Stimulated activated naive CD4-positive, alpha-beta T cell (primary cell): ENCODE measurements at places on chromosomes 4 and X.
A peak's percentile ranks its signal among the peaks of the same experiment; 100 is the strongest.

DNA sequence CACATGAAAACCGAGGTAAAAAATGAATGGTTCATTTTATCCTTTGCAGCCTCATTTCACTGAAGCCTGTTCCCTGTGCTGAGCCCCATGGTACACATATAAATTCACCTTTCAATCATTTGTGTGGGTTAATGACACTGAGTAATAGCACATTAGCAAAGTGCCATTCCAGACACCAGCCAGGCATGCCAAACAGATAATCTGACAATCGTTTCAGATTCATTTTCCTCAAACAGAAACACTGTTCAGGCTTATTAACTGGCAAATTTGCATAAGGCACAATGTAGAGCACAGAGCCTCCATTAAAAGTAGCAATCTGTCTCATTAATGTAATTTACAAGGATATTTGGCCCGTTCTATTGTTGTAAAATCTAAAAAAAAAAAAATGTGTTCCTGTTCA is 76.2 kb downstream of the UNC5C start:
- DNase-seq, result no peak

DNA sequence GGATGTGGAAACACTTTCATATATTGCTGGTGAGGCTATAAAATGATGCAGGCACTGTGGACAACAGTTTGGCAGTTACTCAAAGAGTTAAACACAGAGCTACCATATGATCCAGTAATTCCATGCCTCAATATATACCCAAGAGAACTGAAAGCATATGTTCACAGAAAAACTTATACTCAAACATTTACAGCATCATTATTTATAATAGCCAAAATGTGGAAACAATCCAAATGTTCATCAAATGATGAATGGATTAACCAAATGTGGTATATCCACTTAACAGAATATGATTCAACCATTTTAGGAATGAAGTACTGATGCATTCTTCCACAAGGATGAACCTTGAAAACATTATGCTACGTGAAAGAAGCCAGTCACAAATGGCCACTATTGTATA is 603.8 kb downstream of the IQCM start:
- DNase-seq, result no peak

DNA sequence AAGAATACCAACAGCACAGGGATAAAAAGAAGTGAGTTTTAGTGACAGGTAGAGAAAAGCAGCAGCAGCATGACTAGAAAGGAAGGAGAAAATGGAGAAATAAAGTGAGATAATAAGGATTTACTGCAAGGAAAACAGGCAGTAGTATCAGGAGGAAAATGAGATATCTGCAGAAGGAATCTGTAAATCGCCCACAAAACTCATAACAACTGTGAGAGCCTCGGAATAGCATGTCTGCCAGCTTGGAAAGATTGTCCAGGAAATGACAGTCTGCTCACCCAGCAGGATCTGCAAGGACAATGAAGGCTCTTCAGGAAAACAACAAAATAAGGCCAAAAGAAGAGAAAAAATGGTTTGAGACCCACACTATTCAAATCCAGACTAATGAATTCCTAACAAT is 47.4 kb downstream of the CXXC4 start:
- no peak for DNase-seq

DNA sequence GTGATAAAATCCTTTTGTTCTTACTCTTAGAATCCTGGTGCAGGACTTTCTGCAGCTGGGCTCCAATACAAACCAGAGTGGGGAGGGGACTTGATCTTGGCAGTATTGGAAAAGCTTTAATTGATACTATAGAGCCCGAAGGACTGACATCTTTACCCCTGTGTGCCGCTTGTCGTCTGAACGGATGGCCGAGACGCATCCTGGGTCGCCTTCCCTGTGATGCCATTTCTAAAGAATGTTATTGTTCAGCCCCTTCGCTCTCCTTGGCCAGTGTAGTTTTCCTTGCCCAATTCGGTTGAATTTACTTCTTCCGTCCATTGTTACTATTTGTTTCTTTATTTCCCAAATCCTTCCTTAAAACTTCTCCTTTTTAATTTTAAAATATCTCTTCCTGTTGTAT is 80.9 kb downstream of the CLDN34 start:
- DNase-seq, result no peak

DNA sequence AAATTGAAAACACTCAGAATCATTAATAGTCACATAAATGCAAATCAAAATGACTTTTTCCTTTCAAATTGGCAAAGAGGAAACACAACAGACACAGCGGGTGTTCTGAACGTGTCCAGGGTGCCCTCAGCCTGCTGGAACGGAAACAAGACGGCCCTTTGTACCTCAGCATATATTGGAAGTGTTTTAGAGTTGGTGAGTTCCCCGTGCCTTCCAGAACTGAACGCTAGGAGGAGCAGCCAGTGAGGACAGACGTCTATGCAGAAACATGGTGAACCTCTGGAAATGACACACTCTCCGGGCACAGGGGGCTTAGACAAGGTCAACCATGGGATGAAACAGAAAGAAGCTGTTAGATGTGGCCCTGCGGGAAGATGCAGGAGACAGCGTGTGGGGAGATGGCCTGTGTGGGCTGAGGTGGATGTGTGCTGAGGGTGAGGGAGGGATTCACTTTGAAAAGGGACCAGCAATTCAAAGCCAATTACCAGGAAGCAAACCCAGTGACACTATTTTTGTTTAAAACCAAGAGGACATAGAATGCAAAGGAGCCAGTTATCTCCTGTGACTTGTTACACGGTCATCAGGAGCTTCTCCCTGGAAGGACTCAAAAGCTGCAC is 40.4 kb downstream of the RNF212 start:
- peak; percentile 61 for DNase-seq

GRCh38 chr4:123159479-123159878 is 237.1 kb upstream of the NUDT6 start:
- DNase-seq, result no peak

DNA sequence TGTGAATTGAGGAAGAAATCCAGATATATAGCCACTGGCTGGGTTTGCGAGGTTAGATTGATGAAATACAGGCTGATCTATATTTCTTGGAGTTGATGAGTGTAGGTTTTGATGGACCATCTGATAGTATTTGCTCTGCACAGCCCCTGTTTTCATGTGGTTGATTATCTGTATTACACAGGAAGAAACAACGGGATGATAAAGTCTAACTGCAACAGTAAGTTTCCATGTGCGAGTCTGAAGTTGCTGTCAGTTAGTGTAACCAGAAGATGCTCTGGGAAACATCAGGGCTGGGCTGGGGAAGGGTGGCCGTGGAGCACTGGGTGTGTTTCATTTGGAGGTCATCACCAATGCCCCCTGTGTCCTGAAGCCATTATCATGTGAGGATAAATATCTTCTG is 148.4 kb upstream of the SFRP2 start:
- no peak for DNase-seq

- no peak for DNase-seq
Measured at GRCh38 chr4:82629238-82630000, 67.6 kb upstream of the TMEM150C start.

GRCh38 chrX:154488336-154489075 is 1.9 kb downstream of the SLC10A3 start:
- DNase-seq, result no peak

DNA sequence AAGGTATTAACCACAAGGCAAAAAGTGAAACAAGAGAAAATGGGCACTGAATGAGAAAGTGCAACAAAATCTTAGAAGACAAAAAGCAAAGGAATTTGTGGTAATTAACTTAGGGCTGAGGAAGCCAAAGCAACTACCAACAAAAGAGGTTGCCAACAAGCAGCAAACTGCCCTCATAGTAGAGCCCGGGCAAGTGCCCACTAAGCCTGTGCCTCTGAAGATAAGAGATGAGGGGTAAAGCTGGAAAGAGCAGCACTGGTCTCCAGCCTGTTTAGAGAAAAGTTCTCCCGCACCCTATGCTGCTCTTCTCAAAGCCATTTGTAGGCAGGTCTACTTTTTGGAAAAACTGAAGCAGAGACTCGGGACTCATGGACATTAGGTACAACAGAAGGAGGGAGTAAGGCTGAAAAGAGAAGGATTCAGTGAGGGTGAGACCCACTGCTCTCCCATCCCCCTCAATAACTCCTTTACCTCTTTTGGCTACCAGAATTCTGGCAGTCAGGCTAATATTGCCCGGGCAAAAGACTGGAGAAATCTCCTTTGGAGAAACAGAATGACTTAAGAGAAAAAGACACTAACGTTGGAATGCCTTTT is 29.6 kb upstream of the KCNE5 start:
- no peak for DNase-seq

DNA sequence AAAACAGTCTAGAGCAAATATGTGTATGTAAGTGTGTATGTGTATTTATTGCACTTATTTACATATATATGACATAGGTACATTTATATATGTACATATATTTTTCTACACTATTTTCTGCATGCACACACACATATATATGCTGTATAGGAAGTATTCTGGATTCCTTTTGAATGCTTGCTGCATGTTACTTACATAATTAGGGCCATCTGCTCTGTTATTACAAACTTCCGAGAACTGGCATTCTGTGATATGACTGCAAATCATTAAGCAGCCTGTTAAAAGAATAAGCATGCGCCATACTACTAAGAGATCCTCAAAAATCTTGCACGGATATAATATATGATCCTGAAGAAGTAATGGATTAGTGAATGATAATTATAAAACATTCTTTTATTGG is 1157.6 kb upstream of the TENM3 start:
- no peak for DNase-seq

- DNase-seq, result no peak
Measured at GRCh38 chr4:159049780-159050375, 53.0 kb upstream of the RAPGEF2 start.

DNA sequence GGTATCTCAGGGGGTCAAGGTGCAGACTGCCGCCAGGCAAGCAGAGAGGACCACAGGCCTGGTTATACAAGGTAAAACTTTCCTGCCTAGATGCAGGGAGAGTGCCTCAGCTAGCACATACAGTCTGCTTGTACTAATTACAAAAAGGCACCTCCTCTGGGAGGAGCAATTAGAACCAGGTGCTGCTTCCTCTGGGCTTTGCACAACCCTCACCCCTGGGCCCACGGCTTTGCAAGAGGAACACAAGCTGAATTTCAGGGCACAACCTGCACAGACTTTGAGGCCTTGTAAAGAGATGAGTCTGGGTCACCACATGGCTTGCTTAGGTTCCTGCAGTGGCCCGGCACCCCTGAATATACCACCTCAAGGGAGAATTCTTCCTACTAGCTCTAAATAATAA is 9.2 kb upstream of the CITED1 start:
- DNase-seq, result no peak

GRCh38 chr4:85587952-85588351 is 113.0 kb downstream of the ARHGAP24 start:
- DNase-seq, result no peak

- no peak for DNase-seq
Measured at GRCh38 chr4:182861346-182861745, 55.8 kb downstream of the DCTD start.

DNA sequence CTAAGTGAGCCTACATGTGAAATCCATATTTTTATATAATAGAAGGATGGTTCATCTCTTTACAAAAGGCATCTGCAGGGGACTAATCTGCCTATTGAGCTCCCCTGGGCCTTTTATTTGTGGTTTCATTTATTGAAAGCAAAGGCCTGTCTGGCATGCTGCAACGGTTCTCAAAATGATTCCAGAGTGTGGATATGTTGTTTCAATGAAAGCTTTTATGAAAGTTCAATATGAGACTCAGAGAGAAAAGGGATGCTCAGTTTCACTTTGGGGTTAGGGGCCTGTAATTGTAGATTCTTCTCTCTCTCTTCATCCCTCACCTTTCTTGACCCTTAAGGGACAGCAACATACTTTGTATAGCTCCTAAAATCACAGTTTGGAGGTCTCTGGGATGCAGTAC is 204.2 kb upstream of the CASK start:
- DNase-seq, result no peak

DNA sequence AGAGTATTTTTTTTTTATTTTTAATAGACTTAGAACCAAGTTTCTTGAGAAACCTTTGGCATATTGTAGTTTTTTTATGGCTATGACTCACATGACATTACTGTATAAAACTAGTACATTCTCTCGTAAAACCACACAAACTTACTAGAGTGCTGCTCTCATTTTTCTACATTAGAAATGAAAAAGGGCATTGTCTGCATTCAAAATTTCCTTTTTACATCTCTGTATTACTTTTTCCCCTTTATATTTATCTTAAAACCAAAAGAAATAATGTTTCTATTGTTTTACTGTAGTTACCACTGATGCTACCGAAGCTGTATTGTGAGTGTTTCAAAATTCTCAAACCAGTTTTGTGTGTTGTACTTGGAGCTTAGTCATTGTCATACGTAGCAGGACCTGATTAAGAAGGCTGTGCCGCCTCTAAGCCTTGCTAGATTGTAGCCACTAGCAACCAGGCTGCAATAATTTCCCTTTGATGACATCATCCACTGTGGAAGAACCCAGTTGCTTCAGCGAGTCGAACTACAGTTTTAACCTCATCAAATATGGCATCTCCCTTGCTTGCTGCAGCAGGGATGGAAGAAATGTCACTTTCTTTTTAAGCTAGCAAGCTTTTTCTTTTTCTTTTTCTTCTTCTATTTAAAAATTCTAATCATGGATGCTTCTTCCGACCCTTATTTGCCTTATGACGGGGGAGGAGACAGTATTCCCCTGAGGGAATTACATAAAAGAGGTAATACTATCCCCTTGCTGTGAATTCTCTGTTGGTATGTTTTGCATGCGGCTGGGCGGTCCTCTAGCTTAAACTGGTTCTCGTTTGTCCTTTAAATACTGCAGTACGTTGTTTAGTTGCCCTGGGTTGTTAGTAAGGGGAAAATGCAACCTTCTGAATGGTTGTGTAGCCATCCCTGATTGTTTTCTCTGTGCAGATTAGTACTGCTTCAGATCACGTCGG is 39.6 kb downstream of the CLCN3 start:
- DNase-seq, result peak; percentile 62

GRCh38 chr4:37568489-37568888 is 117.7 kb downstream of the RELL1 start:
- DNase-seq, result no peak

GRCh38 chr4:182307746-182308145 is 64.5 kb downstream of the TENM3 start:
- DNase-seq, result no peak

DNA sequence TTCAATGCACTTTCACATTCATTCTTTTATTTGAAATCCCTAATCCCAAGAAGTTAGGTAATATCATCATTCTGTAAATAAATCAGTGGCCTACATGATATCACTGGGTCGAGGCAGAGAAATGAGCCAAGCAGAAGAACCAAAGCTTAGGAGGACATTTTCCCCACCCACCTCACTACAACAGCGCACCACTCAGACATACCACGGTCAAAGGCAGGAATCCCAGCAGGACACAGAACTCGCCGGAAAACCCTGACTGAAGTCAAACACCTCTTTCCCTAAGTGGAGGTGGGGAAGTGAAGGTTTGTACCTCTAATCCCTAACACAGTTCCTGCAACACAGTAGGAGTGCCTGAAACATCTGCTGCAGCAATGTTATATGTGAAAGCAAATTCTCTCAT is 21.5 kb downstream of the RELL1 start:
- no peak for DNase-seq

GRCh38 chr4:188106454-188106853 is 2.9 kb downstream of the TRIML2 start:
- DNase-seq, result no peak

- DNase-seq, result no peak
Measured at GRCh38 chr4:97142410-97142809, 1000.9 kb downstream of the STPG2 start.

- DNase-seq, result peak; percentile 21
Measured at GRCh38 chr4:76377911-76378310, 43.0 kb downstream of the CCDC158 start.

- no peak for DNase-seq
Measured at GRCh38 chr4:174549721-174550120, 27.4 kb upstream of the HPGD start.

- no peak for DNase-seq
Measured at GRCh38 chr4:2333356-2333841, 71.5 kb upstream of the MXD4 start.

GRCh38 chr4:158161551-158162354 is 11.1 kb downstream of the GASK1B start:
- no peak for DNase-seq
